ENCODE measurements at places on chromosomes 5 and 9. TPM values are rescaled to one million over a fixed set of nuclear protein-coding genes. Genes with fewer than 3 reads are reported as not detected.

The IPPK gene
- 13.1 TPM for total RNA-seq

DNA sequence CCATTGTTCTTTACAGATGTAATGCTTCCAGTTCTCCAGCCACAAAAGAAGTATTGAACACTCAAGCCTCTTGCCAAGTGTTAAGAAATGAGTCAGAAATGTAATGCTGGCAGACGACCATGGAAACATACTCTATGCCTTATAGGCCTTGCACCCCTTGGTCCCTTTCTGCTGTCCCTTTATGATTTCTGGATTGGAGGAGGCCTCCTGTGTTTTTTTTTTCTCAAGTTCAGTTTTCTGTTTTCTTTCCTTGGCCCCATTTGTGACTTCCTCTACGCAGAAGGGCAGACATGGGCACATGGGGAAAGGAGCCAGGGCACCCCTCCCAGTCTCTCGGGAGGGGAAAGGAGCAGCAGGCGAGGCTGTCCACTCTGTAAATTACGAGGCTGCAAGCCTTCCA is 53.4 kb downstream of the SNX18 start:
- no peak for DNase-seq

The RUSC2 gene
- total RNA-seq: 31.5 TPM

GRCh38 chr9:1373445-1373844 is 323.3 kb downstream of the DMRT2 start:
- no peak for DNase-seq

DNA sequence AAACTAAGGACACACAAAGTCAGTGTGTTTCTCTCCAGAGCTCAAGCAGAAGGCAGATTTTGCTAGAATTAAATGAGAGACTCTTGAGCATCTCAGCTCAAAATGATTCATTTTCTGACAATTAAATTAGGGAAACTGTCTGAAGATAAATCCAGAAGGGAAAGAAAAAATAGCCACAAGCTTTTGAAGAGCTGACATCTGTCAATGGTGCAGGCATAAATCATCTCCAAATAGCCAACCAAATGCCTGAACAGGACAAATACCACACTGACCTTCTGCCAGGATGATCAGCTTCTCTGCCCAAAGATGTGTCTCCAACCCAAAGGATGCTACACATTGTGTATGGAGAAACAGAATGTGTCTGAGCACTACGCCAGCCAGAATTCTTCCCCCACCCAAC is 199.3 kb downstream of the CTNND2 start:
- DNase-seq: no peak

The SH2D3C gene
- not detected for total RNA-seq

DNA sequence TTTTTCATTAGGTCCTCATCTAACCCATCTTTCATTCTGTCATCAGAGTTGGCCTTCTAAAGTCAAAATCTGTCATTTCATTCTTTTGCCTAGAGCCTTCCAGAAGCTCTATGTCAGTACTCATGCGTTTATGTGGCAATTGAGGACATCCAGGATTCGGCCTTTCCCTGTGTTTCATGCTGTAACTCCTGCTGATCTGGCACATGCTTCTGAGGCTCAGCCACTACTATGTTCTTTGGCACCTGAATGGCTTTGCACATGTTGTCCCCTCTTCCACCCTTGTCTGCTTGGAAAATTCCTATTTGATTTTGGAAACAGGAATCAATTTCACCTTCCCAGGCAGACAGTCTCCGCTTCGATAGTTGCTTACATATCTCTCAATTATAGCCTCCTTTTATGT is 84.9 kb downstream of the GDNF start:
- no peak for DNase-seq

The PCDHGA1 gene
- total RNA-seq: 7.1 TPM

DNA sequence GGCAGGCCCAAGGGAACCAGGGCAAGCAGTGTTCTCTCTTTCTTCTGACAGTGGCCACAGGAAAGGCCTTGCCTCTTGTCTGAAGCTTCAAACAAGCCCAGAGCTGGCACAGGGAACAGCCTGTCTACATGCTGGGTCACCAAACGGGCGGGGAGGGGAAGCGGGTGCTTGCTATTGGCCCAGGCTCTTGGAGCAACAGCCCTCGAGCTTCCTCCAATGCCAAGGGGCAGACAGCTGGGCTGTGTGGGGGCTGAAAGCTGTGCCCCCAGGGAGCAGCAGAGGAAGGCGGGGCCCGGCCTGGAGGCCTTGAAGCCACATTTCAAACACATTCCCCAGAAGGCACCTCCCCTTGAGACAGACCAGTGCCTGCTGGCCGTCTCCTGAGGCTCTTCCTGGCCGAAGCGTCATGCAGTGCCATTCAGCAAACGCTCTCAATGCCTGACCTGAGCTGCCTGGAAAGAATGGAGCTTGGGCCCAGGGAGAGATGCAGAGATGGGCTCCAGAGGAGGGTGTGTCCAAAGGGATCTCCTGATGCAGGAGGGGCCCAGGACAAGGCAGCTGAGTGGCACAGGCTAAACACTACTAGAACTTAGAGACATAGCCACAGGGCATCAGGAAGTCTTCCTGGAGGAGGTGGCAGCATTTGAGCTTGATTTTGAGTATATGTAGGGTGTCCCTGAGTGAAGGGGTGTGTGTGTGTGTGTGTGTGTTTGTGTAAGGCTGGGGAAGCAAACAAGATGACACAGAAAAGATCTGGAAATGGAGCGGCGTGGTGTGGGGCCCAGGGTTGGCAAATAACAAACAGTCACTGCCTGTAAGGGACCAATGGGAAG is 2.5 kb downstream of the FIBCD1 start:
- peak; percentile 93 for DNase-seq

- peak; percentile 74 for DNase-seq
Observed at GRCh38 chr5:96297867-96298266, 135.2 kb downstream of the PCSK1 start.

DNA sequence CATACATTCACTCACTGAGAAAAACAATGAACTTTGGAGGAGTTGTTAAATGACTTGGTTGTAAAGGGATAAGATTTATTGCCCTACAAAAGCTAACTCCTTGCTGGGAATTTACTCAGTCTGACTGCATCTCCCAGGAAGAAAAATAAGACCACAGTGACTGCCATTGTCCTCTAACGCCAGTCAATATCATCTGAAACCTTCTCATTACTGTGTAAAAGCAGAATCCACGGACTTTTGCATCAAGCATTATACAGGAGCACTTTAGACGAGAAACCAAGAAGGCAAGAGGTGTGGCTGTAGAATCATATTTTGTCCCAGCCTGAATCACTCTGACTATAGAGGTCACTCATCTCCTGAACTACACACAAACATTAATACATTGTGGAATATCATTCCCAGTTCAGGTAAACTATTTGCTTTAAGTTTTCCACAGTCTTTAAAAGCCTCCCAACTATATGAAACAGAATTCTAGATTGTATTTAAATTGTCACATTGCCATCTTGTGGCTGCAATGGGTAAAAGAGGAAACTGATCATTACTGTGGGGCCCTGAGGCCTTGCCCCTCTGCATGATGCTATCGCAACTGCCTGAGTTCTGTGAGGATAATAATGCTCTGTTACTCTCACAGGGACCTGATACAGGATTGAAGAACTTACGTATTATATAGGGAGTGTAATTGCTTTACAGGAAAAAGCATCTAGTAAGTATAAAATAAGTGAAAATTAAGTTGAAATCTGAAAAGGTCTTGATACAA is 142.9 kb downstream of the SLCO4C1 start:
- DNase-seq: no peak

- DNase-seq: no peak
Observed at GRCh38 chr5:23507278-23507685, at the start of gene PRDM9. Gene PRDM9, plus strand, starts transcription at chr5:23507609. Its CDS starts 1,425 bp downstream, at chr5:23509034.

DNA sequence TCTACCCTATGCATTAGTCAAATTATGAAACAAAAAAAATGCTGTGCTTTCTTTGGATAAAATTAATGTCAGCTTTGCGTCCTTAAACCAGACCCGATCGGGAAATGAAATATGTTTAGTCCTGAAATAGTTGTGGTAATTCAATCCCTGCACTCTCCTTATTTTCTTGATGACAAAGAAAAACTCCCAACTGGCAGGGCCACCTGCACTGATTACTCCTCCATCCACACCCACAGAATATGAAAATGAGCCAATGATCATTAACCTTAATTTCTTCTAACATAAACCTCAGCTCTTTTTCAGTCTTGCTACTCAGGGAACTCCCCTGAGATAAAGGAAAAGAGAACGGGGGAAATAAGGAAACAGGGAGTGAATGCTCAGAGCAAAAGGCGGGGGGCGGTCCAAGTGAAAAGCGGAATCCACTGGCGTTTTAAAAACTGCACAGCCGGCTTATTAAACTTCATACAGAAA is 245.3 kb downstream of the BNC2 start:
- peak; percentile 51 for DNase-seq

Data from LHCN-M2 (cell line).